ENCODE measurements at places on chromosomes 4 and X.

DNA sequence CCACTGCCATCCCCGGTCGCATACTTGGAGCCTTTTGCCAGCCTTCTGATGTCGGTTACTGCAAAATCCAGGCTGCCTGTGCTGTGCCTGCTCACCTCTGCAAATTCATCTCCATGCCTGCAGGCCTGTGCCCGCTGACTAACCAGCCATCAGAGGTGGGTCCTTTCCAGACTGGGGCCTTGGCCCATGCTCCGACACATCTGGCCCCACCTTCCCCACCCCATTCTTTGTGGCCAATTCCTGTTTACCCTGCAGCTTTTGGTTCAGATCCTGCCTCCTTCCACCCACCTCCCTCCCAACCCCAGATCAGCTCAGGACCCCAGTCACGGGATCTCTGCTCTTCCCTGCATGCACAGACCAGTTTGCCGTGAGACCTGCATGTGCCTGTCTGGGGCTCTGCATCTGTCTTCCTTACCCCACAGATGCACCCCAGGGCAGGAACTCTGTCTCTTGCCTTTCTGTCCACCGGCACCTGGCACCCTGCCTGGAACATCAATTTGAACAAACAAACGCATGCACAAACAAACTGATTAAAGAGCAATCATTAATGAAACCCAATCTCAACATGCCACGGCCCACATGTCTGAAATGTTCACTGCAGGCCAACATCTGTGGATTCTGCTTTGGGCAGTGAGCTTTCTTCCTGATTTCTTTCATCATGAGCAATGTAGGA, 112.8 kb upstream of the PSAPL1 start:
- DNase-seq: no peak

- no peak for DNase-seq
These were observed 2.0 kb upstream of the CFAP97 start for GRCh38 chr4:185205697-185206342.

- DNase-seq: no peak
These were observed 65.8 kb downstream of the SLC9A7 start for GRCh38 chrX:46693149-46693548.

GRCh38 chr4:133596459-133596858, 447.4 kb downstream of the PCDH10 start:
- no peak for DNase-seq

DNA sequence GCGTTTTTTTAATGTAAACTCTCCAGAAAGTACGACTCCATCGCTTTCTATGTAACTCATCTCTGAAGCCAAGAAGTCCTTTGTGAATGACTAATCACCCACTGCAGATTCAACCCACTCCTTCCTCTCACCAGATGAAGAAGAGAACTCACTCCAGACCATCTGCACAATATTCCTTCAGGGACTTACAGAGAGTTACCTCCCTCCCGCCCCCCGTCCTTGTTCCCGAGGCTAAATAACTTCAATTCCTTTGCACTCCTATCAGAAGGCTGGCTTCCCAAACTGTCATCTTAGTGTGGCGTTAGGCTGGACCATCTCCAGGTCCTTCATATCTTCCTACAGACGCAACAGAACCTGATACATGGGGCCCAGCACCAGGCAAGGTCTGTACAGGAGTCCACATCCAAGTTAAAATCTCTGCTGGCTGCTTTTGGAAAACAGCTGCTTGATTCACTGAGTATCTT, 82.4 kb downstream of the AFAP1 start:
- no peak for DNase-seq

DNA sequence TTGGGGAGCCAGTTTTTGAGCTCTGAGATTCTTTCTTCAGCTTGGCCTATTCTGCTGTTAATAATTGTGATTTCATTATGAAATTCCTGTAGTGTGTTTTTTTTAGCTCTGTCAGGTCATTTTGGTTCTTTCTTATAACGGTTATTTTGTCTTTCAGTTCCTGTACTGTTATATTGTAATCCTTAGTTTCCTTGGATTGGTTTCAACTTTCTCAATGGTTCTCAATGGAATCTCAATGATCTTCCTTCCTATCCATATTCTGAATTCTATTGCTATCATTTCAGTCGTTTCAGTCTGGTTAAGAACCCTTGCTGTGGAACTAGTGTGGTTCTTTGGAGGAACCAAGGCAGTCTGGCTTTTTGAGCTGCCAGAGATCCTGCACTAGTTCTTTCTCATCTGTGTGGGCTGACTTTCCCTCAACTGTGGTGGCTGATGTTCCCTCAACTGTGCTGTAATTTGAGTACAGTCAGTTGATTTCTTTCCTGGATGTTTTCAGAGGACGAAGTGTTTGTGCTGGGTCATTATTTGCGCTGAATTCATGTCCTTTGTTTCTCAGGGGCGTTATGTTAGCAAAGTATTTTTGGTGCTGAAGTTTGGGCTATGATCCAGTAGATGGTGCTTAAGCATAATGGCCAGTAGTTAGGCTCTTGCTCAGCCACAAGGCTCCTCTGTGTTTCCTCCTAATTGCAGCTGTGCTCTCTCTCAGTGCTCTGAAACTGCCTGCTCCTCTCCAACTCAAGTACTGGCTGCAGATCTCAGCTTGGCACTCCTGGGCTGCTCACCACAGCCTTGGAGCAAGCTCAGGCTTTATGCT, 27.5 kb downstream of the ENPEP start:
- DNase-seq: no peak

GRCh38 chr4:33255507-33255906, 2535.3 kb downstream of the PCDH7 start:
- no peak for DNase-seq

GRCh38 chrX:124641737-124642491, 295.6 kb downstream of the SH2D1A start:
- no peak for DNase-seq
